ENCODE measurements at places on chromosomes 4 and X.

DNA sequence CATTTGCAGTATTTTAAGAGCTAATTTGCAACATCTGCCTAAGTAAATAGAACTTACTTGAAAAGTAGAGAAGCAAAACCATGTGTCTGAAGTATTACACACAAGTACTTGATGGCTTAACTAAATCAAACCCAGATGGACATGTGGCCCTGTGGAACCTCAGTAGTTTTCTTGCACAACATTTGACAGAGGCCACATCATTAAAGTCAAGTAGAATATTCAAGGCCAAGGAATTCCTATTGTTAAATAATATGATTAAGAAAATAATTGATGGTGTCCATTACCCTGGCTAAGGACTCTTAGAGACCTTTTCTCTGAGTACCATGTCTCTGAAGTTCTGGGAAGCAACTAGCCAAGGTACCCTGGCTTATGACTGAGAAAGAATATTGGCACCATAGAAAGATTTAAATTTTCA lies 135.4 kb upstream of the OTUD4 start:
- no peak for DNase-seq

- no peak for DNase-seq
These were observed 334.9 kb downstream of the DCTD start for GRCh38 chr4:182582245-182582644.

DNA sequence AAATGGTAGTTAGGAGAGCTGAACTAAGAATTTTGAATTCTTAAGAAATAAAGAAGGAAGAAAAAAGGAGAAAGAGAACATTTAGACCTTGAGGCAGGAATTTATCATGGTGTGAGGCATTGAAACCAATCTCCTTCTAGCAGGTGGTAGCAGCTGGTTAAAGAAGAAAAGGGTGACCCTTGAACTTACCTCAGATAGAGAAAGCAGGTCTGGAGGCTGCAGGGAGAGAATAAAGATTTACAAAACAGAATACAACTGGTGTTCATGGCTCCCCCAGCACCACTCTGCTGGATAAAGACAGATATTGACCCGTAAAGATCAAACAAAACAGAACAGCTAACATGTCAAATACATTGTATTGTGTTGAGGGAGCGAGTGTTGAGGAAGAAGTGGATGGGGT lies 56.0 kb downstream of the NCAPG start:
- no peak for DNase-seq

DNA sequence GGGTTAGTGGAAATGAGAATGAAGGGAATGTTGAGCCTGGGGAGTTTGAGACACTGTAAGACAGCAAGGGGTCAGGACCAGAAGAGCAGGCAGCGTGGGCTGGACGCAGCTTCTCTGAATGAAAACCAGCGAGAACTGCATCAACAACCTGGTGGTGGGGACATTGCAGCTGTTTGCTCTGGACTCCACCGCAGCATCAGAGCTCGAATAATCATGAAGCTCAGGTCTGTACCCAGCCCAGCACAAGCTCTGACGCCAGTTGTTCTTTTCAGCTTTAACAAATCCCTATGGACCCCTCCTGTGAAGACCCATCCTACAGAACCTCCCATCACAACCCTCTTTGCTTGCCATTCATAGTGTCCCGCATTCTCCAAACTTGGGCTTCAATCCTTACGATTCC lies 106.8 kb upstream of the PNPLA4 start:
- DNase-seq: no peak

DNA sequence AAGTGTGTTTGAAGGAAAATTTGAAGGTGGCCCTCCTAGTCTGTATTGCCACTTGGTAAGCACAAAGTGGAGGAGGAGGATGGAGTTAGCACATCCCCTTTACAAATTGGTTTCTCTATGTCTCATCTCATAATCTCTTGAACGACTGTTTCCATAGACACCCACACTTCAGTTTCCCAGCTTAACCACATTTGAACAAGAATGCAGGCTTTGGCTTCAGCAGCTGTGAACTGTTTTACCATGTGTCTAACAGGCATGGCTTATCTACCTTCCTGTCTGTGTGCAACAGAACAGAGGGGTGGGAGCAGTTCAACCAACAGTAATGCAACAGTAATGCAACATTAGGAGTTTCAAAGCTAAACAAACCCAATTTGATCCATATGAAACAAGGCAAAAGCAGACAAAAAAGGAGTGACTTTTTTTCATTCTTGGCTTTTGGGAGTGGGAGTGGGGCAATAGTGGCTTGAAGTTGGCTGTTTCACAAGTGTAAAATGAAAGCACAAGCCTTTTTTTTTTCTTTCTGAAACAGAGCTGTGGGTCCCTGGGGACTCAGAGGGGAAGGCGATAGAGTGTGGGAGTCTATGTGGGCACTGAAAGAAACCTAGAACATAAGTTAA lies 108.0 kb downstream of the ITM2A start:
- DNase-seq: no peak

- DNase-seq: no peak
These were observed 1.3 kb downstream of the GABRE start for GRCh38 chrX:151973060-151973661.

DNA sequence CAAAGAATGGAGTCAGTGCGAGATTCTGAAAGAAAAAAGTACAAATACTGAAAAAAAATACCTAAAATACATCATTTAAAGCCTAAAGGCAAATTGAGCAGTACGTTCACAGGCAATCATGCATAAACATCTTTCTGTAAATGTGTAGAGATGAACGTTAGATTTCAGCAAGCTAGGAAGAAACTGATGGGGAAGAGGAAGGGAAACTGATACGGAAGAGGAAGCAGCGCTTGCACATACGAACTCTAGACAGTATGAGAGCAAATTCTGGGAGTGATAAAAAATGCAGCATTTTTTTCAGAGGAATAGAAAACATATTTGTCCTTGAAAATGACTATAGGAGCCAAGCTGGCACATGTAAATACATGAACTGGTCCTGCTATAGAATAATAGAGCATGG lies 9.4 kb downstream of the ANKRD50 start:
- no peak for DNase-seq

DNA sequence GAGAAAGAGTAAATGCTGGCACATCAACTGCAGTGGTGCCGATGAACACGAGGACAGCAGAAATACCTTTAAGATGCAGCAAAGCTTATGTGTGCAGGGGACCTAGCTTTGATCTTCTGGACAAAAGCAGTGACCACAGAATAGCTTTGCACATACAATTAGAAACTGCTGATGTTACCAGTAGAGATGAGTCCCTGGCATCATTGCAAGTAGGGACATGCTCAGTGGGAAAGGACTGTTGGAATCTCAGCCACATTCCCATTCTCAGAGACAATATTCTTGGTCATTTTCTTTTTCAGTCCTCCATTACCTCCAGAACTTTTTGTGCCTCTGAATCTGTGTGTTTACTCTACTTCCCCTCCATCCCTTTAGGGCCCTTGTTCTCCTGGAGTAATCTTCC lies 16.9 kb upstream of the PDLIM3 start:
- DNase-seq: no peak

- no peak for DNase-seq
These were observed 269.9 kb downstream of the OPHN1 start for GRCh38 chrX:68163441-68163840.

- no peak for DNase-seq
These were observed 419.9 kb upstream of the NWD2 start for GRCh38 chr4:36824682-36825081.

DNA sequence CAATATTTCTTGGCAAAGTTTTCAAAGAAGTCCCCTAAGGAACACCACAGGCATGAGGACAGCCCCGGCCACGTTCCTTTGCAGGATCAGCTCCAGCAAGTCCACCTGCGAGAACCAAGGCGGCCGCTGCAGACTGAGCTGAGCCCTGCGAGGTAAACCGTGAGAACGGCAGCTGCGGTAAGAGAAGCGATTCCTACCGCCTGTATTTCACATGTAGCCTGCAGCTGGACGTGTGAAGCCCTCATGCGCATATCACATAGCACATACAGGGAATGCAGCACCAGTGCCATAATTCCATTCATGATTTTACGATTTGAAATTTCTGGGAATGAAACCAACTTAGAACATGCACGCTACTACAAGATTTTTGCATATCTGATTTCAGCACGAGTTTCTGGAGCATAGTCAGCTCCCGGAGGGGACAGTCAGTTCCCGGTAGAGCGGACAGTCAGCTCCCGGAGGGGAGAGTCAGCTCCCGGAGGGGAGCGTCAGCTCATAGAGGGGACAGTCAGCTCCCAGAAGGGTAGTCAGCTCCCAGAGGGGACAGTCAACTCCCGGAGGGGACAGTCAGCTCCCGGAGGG lies 41.7 kb downstream of the FGFRL1 start:
- no peak for DNase-seq

- DNase-seq: no peak
These were observed 71.0 kb downstream of the SNCA start for GRCh38 chr4:89765966-89766365.

DNA sequence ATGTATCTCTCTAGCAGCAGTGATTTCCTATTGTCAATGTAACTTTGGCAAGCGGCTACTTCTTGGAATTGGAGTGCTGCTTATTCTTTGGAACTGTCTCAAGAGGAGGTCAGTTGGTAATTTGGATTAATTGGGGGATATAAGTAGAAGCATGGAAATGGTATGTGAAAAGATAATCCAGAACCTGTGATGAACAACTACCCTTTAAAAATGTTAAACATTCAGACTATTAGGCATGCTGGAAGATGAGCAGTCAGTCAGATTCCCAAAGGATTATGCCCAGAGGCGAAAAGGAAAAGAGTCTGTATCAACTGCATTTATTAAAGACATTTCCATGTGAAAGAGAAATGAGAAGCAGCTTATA lies 62.5 kb downstream of the SEC24D start:
- no peak for DNase-seq

- no peak for DNase-seq
These were observed 61.3 kb upstream of the KDR start for GRCh38 chr4:55186700-55187099.

GRCh38 chr4:15414551-15415091 lies 13.2 kb upstream of the C1QTNF7 start:
- DNase-seq: no peak

- no peak for DNase-seq
These were observed 22.1 kb upstream of the HSD17B10 start for GRCh38 chrX:53456254-53456653.

GRCh38 chrX:12955882-12956703 lies 18.8 kb upstream of the TMSB4X start:
- DNase-seq: no peak

- DNase-seq: no peak
These were observed 898 bp upstream of the PDGFC start for GRCh38 chr4:156972379-156973015.

DNA sequence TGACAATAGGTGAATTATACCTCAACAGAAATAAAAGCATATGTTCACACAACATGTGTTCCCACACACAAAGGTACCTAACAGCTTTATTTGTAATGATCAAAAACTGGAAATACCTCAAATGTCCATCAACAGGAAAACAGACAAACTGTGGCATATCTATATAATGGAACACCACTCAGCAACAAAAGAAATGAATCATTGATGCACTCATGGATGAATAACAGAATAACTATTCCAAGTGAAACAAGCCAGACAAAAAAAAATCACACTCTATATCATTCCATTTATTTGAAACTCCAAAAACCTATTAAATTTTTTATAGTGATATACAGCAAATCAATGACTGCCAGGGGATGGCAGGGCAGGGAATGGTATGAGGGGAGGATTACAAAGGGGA lies 148.1 kb downstream of the PLS3 start:
- no peak for DNase-seq

- no peak for DNase-seq
These were observed 251.6 kb downstream of the QDPR start for GRCh38 chr4:17260166-17260907.

- no peak for DNase-seq
These were observed 40.5 kb upstream of the SLC2A9 start for GRCh38 chr4:10061650-10062415.

GRCh38 chr4:173280998-173281397 lies 53.2 kb downstream of the HMGB2 start:
- DNase-seq: no peak

- DNase-seq: no peak
These were observed 4.3 kb downstream of the SEPSECS start for GRCh38 chr4:25155947-25156346.

- DNase-seq: no peak
These were observed 836 bp downstream of the BTK start for GRCh38 chrX:101385026-101385684.

GRCh38 chr4:172134521-172134920 lies 321.3 kb downstream of the GALNTL6 start:
- no peak for DNase-seq

GRCh38 chr4:97432551-97432950 lies 710.7 kb downstream of the STPG2 start:
- DNase-seq: no peak

- DNase-seq: no peak
These were observed 798.7 kb downstream of the PCDH7 start for GRCh38 chr4:31518796-31519250.

GRCh38 chrX:7704205-7704604 lies 138.8 kb upstream of the VCX start:
- no peak for DNase-seq

GRCh38 chr4:37648084-37648817 lies 37.9 kb downstream of the RELL1 start:
- no peak for DNase-seq

DNA sequence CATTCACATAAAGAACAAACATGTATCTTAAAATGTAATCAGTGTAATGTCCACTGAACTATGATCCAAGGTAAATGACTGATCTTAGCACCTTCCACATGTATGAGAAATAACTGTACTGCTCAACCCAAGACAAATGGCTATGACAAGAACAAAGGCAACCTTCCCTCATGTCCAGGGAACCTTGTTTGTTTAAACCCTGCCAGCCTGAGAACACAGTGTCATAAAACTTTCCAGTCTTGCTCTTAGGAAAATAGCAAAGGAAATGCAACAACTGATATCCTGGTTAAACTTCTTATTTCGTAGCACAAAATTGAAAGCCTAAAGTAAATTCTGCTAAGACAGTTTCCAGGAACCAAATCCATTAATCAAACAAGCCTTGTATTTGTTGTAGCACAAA lies 494.3 kb downstream of the IL15 start:
- DNase-seq: no peak

GRCh38 chrX:119919835-119920585 lies 23.5 kb downstream of the NKAP start:
- DNase-seq: no peak

GRCh38 chr4:10577018-10577417 lies 107.5 kb downstream of the CLNK start:
- no peak for DNase-seq

- no peak for DNase-seq
These were observed 53.6 kb downstream of the APOO start for GRCh38 chrX:23854122-23854521.

GRCh38 chr4:159017323-159018026 lies 85.4 kb upstream of the RAPGEF2 start:
- no peak for DNase-seq

GRCh38 chrX:139759637-139760036 lies 51.7 kb upstream of the MCF2 start:
- DNase-seq: no peak

GRCh38 chr4:165709516-165709915 lies 163.5 kb upstream of the TLL1 start:
- no peak for DNase-seq

- no peak for DNase-seq
These were observed 935.4 kb upstream of the TENM3 start for GRCh38 chr4:181307824-181308223.
